DMS53 (cell line): ENCODE measurements at places on chromosomes 1 and 21.

DNA sequence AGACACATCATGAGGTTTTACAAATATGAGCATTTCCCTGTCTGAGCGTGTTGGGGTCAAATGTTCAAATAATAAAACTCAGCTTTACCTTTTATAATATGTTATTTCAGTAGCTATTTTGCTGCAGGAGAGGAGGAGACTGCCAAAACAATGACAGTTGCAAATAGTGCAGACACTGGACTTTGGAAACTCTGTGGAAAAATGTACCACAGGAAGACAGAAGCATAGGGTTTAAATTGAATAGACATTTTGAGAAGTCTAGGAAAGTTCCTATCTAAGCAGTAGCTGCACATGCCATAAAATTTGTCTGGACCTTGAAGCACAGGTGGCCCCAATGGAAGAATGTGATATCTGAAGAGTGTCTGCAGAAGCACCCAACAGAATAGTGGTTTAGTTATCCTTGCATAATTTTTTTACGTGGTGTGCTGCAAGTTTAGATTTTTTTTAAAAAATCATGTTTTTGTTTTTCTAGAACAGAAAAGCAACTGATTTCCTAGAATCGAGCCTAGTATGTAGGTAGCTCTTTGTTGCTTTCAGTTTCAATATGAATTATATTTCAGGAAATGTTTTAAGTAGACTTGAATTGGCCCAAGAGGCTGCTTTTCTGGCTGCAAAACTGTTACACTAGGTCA, 14.0 kb upstream of the GBP5 start:
- no peak for DNase-seq

- DNase-seq: no peak
Measured at GRCh38 chr1:227546059-227546458, 17.3 kb upstream of the ZNF678 start.

GRCh38 chr1:221454096-221454495, 287.8 kb downstream of the DUSP10 start:
- no peak for DNase-seq

DNA sequence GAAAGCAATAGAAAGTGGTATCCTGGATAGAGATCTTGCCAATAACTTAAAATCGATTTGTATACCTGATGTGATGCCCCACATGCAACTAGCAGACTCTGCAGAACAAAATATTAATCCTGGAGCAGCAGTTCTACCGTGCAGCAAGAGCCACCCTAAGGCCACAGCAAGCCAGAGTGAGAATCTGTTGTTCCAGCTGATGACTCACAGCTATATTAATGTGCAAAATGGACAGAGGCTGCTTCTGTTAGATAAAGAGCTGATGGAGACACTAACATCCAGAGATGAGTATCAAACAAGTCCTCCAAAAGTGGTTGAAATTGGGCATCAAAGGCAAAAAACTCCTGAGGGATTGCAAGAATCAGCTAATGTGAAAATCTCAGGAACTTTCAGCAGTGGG, 127.8 kb downstream of the MACF1 start:
- no peak for DNase-seq

GRCh38 chr1:14745789-14746188, 147.3 kb downstream of the KAZN start:
- DNase-seq: no peak
